ENCODE measurements at places on chromosomes 16 and 17. TPM values are rescaled to one million over a fixed set of nuclear protein-coding genes. Genes with fewer than 3 reads are reported as not detected.

DNA sequence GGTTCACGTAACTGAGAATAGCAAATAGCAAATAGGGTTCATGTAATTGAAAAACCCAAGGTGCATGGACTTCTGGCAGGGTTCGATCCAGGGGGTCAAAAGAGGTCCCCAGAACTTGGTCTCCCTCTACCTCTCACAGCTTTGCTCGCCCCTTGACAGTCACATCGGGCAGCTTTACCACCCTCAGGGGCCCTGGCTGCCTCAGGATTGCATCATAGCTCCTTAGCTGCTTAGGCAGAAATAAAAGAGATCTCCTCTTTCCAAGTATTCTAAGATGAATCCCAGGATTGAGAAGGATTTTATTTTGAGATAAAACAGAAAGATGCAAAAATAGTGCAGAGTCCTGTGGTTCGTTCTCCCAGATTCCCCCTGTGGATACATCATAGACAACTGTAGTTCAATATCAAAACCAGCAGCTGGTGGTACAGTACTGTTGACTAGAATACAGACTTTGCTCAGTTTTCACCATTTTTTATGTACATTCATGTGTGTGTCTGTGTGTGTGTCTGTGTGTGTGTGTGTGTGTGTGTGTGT is 12.8 kb downstream of the ADGRG3 start:
- H3K4me1 ChIP-seq, result no peaks in the 10 kb centered on the region
- H3K27me3 ChIP-seq, result no peaks in the 10 kb centered on the region
- H3K4me3 ChIP-seq, result no peak overlapping the region
- DNase-seq, result no peak

- H3K27me3 ChIP-seq, result peaks cover 14% of the 10 kb centered on the region
- peaks cover 19% of the 10 kb centered on the region for H3K4me1 ChIP-seq
- no peak for DNase-seq
- H3K36me3 ChIP-seq, result no peaks in the 10 kb centered on the region
Observed at GRCh38 chr16:86522634-86523033, 12.3 kb downstream of the FOXF1 start.

Gene ZNF768
- polyA plus RNA-seq, result 45.1 TPM

Gene AURKB
- polyA plus RNA-seq, result 3.6 TPM

Gene OR1F1
- not detected for polyA plus RNA-seq

Gene KRTAP4-1
- polyA plus RNA-seq, result not detected

Gene KRT39
- not detected for polyA plus RNA-seq

Gene SPATA32
- 0.40 TPM for polyA plus RNA-seq

Gene KRT13
- 16.1 TPM for polyA plus RNA-seq

Gene HEATR9
- polyA plus RNA-seq, result not detected

Gene SARM1
- polyA plus RNA-seq, result 9.6 TPM

Gene CIITA
- 11.5 TPM for polyA plus RNA-seq
